Naive thymus-derived CD8-positive, alpha-beta T cell (primary cell): ENCODE measurements at places on chromosomes 4 and X.

GRCh38 chr4:45094684-45095083 lies 368.3 kb upstream of the GNPDA2 start:
- no peak for DNase-seq

GRCh38 chrX:69050051-69050765 lies 115.0 kb downstream of the PJA1 start:
- DNase-seq = no peak

GRCh38 chrX:25300994-25301393 lies 285.2 kb upstream of the ARX start:
- DNase-seq = no peak

DNA sequence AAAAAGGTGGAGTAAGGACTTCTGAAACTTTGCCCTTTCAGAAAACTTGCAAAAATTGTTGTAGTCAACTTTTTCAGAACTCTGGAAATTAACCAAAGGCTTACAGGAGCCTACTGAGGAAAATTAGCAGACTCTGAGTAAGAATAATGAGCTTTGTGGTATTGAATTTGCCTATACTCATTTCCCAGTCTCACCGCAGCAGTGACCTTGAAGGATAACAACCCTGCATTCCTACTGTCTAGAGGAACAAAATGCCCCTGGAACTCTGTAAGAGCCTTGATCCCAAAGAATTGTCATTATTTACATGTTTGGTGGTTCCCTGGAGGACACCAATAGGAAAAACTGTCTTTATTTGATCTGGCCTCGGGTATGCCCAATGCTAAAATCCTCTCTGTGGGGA lies 57.9 kb downstream of the MND1 start:
- DNase-seq = no peak

DNA sequence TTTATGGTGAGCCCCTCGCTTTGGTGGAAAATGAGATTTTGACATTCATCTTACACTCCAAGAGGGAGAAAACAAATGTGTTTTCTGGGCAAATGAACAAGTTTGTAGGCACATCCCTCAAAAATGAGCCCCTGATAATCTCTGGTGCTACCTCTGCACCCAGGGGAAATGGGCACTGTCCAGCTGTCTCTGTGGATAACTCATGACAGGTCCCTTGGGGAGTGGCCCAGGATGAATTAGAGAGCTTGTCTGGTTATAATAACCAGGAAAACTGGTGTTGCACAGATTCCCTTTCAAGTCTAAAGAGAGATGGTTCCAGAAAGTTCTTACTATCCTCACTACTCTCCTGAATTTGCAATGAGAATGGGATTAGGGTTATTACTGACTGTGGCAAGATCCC lies 7.5 kb downstream of the RASL11B start:
- DNase-seq = no peak

- no peak for DNase-seq
Measured at GRCh38 chrX:46653482-46653881, 79.9 kb downstream of the CHST7 start.

DNA sequence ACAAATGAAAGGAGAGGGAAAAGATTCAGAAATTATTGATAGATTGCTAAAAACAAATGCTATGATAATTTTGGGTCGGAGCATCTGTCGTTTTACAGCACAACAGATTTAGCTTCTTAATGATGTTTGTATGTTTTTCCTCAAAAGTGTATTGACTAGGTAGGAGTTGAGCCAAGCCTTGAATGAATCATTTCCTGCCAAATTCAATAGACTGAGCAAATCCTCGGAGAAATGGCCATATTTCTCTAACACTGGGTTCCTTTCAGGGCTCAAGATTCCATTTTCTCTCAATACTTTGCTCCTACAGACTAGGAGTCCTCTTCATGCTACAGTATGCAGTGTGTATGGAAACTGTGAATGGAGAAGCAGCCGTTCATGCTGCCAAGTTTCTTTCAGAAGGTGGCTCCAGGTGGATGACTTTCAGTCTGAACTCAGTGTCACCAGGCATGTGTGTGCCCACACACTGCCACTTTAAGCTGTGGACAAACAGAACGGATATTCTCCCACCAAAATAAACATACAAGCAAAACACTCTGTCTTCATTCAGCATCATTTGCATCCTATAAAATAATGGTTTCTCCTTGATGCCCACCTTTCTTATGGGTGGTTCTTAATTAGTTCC lies 146.0 kb downstream of the TBL1X start:
- no peak for DNase-seq

- DNase-seq = no peak
Measured at GRCh38 chrX:101659601-101660063, at the start of gene ARMCX2. Gene ARMCX2, minus strand, starts transcription at chrX:101659850. Its CDS starts 2,262 bp downstream, at chrX:101657588.

GRCh38 chr4:169802873-169803272 lies 45.1 kb upstream of the HPF1 start:
- no peak for DNase-seq

- no peak for DNase-seq
Measured at GRCh38 chrX:110519501-110519900, 160.9 kb downstream of the RTL9 start.

DNA sequence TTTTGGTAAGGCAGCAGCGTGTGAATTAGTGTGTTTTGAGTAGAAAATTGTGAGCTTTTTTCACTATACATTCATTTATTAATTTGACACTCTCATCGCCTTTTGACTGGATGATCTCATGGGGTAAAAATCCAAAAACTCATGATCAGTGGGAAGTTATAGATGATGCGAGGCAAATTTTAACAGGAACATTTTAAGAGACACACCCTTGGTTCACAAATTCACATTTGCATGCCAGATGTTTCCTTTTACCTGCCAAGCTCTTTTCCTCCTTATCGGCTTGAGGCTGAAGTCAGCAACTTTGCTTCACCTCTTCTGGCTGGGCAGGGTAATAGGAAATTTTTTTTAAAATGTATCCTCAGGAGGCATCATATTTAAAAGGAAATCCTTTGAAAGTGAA lies 318.0 kb upstream of the HS3ST1 start:
- DNase-seq = no peak

- DNase-seq = no peak
Measured at GRCh38 chrX:29496636-29497180, 718.7 kb upstream of the MAGEB2 start.

DNA sequence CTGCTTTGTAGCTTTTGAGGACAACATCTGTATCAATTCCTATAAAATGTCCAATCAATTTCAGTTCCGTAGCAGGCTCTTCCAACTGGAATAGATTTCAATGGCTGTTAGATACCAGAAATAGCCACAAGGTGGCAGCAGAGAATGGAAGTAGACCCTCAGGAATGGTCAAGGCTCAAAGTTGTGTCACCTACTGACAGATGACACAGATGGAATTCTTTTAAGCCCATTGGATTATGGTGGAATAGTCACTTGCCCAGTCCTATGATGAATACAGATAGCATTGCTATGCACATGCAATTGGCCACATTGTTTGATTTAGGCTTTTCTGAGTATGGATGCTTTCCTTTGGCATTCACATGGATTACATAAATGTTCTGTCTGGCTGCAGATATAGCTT lies 130.4 kb upstream of the RADX start:
- DNase-seq = no peak

GRCh38 chrX:555725-556666 lies 74.6 kb upstream of the SHOX start:
- DNase-seq = no peak

DNA sequence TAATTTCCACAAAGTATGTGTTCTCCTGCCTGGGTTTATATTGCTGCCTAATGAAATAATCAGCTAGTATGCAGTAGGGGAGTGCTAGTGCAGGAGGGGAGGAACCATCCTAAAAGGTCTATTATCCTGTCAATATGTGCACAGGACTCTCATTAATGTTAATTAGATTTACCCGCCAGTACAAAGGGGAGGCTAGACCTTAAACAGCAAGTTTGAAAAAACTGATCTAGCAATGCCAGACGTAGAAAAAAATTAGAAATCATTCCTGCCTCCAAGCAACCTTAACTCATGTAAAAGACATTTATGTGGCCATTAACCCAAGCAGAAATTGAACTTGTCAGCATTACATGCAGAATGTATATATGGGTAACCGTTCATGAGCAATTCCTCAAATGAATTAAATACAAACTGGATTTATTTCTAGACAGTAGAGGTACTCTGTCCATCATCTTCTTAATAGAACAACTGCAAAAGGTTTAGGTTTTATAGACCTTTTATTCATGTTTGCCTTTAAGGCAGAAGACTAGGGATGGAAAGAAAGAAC lies 294.3 kb upstream of the TENM3 start:
- DNase-seq = no peak

DNA sequence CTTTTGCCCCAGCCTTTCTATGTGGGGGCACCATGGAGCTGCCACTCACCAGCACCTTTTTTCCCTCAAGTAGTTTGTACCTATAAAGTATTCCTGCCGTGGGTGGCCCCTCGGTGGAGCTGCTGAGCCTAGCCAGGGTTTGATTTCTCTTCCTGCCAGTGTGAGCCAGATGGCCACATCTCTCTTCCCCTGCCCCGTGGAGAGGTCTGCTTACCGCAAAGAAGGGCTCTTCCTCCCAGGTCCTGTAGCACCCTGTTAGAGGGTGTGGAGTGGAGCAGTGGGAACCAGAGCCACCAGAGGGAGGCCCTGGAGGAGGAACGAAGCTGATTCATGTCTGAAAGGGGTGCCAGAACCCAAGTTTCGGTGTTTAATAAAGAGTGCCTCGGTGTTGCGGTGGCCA lies 95.4 kb downstream of the PTTG2 start:
- DNase-seq = no peak

GRCh38 chr4:87425711-87426110 lies 3.3 kb downstream of the NUDT9 start:
- DNase-seq = no peak

DNA sequence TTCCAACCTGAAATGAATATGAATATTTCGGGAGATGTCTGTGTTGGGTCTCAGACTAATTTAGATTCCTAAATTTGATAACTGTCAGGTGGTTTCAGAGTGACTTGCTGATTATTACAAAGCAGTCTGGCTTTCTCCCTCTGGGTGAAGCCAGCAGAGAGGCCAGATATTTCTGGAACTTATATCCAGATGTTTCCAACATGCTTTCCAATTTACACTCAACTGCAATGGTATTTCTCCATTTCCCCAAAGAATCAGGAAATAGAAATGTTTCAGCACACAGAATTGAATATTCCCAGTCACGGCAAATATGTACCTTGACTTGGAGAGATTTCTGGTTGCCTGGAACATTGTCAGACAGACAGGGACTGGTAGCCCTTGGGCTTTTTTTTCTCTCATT lies 48.5 kb upstream of the EGFL6 start:
- DNase-seq = no peak

- no peak for DNase-seq
Measured at GRCh38 chr4:182491719-182492118, 248.5 kb downstream of the TENM3 start.

DNA sequence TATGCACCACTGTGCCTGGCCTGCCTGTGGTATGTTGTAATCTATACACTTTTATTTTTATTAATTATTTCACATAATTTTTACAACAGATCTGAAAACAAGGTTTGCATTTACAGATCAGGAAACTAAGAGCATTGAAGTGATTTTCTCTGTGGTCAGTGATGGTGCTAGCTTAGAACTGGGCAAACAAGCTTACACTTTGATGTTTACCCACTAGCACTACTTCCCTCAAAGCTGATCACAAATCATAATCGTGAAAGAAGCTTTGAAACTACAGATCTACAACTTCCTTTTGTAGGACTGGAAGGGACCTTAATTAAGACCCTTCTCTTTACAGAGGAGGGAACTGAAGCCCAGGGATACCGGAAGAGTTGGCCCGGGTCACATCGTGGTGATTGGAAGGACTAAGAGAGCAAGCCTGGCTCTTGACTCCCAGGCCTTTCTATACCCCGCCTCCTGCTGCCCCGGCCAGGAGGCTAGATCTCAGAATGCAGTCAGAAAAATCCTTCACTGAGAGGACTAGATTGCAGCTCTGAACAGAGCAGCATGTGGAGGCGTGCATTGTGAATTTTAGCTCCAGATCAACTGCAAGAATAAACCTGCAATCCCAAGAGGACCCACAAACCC lies 93.7 kb upstream of the ZNF827 start:
- DNase-seq = no peak

DNA sequence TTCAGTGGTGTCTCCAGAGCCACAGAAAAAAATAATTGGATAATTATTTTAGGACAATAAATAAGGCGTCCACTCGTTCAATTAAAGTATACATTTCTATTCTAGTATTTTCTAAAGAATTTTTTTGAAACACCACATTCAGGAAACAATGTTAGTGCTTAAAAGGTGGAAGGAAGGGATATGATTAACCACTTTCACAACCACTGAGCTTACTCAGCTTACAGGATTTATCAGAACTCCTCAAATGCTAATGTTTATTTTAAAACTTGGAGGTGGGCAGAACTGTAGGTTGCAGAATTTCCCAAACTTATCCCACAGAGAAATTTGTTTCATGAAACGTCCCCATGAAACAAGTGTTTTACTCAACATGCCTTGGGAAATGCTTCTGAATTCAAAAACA lies 54.3 kb upstream of the MAGEB2 start:
- DNase-seq = no peak

GRCh38 chr4:4384837-4385236 lies 2.1 kb upstream of the NSG1 start:
- no peak for DNase-seq

- DNase-seq = peak; percentile 5
Measured at GRCh38 chr4:124018383-124019317, 622.1 kb downstream of the SPRY1 start.

GRCh38 chr4:158588777-158589176 lies 67.1 kb downstream of the RXFP1 start:
- no peak for DNase-seq

DNA sequence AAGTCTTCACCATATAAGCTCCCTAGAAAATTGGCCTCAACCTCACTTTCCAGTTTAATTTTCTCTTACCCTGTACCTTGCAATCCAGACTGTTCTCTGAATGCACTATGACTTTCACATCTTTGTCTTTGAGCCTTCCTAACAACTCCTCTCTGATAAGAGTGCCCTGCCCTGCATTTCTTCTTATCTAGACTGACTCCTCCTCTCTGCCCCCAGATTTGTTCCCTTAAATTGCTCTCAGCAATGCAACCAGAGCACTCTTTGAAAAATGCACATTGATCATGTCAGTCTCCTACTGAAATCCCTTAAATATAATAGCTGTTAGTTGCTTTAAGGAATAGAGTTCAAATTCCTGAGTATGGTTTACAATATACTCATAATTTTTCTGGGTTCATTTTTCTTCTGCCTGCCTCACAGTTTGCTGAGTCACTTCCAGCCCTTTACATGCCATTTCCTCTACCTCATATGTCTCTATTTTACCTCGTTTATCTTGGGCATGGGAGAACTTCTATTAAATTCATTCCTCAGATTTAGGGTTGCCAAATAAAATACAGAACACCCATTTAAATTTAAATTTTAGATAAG lies 582.7 kb upstream of the AADAT start:
- DNase-seq = no peak

GRCh38 chrX:84165711-84166110 lies 22.3 kb downstream of the RPS6KA6 start:
- no peak for DNase-seq

- no peak for DNase-seq
Measured at GRCh38 chrX:9329056-9329455, 135.8 kb upstream of the TBL1X start.

DNA sequence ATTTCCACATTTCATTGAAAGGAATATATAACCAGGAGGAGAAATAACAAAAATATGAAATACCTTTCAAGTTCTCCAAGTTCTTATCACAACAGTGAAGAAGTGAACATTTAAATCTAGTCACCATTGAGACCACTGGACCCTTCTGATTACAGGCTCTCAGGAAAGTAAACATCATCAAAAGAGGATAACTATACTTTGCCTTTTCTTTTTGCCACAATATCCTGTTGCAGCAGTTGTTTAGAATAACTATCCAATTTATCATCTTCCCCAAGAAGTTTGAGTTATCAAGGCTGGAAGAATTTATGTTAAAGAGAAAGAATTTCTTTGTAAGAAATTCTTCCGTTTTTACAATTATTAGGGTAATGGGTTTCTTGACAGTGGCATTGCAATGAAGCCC lies 3.6 kb downstream of the LRP2BP start:
- no peak for DNase-seq
